ENCODE measurements at places on chromosomes 13 and 19.

GRCh38 chr19:42301646-42302203, at the start of gene PRR19:
Gene PRR19, plus strand, starts transcription at chr19:42302132. Its CDS starts 7,453 bp downstream, at chr19:42309585.
- no peak for DNase-seq

- DNase-seq: no peak
These were observed 2.2 kb downstream of the ABCC4 start for GRCh38 chr13:95298971-95299621.

DNA sequence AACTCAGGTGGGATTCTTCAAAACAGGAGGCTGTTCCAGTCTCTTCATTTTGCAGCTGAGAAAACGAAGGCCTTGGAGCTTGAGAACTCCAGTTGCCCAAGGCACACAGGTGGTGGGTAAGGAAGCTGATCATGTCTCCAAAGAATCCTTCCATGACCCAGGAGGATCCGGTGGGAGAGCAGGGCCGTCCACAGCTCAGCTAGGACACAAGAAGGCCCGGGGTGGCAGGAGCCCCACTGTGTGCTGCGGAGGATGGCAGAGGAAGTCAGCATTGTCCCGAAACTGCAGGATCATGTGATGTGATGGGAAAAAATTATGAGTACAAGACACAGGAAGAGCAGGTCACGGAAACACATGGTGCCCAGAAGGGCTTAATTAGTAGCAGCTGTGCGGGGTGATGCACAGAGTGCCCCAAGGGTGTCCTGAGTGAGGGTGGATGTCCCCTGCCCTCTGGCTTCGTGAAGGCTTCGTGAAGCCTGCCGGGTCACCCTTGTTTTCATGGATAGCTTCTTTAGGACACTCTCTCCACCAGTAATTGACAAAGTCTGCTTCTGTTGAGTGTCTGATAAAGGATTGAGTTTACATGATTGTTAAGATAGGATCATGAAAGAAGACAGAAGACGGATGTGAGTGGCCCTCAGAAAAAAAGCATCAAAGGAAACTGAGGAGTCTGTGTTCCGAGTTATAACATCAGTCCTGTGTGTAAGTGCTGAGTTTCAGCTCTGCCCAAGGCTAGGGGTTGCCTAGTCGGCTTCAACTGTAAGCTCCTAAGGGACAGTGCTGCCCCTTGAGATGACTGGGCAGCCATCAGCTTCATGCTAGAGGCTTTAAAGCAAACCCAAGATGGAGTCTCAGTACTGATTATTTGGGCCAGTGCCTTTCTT, 33.8 kb upstream of the SACS start:
- no peak for DNase-seq

DNA sequence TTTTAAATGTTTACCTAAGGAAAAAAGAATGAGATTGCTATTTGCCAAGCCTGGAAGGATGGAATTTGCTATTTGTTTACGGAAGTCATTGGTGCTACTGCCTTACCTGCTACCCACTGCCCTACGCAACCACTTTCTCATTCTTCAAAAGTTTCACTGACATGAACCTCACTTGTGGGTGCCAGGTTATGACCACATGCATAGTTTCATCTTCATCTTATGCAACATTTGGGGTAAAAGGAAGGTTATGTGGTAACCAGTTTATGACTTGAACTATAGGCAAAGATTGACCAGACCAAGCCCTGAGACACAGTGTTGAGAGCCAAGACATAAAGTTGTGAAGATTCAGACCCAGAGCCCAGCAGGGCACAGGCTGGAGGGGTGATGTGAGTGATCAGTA, 142.5 kb downstream of the LACC1 start:
- DNase-seq: no peak

DNA sequence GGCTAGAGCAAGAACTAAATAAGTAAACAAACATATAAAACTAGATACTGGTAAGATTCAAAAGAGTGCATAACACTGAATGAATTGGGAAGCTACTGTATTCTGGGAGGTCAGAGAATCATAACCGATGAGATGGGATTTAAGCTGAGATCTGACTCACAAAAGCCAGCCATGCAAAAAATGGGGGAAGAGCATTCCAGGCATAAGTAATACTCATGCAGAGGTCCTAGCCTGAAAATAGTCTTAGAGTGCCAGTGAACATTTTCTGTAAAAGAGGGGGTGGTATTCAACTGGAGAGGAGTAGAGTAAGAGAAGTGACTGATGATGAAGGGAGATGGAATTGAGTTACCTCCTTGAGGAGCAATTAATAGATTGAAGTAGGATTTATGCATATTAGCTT, 872.0 kb upstream of the GPC6 start:
- DNase-seq: no peak

GRCh38 chr19:38031423-38031770, 124.4 kb downstream of the SIPA1L3 start:
- DNase-seq: no peak

GRCh38 chr13:28637714-28638355, 21.1 kb upstream of the POMP start:
- no peak for DNase-seq

DNA sequence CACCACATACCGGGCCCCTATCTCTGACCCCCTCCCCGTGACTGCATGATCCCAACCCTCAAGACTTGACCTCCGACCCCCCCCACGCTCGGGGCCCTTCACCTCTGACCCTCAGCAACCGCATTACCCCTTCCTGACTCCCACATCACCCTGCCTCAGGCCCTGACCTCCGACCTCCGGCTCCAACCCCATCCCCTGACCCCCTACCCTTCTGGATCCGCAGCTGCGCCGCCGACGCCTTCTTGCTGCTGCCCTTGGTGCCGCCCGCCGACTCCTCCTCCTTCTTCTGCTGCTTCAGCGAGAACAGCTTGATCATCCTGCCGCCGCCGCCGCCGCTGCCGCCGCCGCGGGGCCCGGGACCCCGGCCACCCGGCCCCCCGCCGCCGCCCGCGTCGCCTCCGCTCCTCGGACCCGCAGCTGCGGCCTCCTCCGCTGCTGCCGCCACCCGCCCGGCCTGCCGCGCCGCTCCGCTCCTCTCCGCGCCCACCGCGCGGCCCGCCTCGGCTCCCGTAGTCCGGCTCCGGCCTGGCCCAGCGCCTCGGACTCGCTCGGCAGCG, at the start of gene UBE2M:
Gene UBE2M, minus strand, starts transcription at position 546 of the 557 bp plus-strand sequence. Its CDS starts 230 bp downstream, at position 316.
- DNase-seq: no peak

GRCh38 chr13:51681037-51681678, 96.9 kb downstream of the WDFY2 start:
- no peak for DNase-seq

GRCh38 chr13:51136276-51136980, 25.4 kb upstream of the C13orf42 start:
- no peak for DNase-seq
